ENCODE measurements at places on chromosomes 13 and 19. TPM values are rescaled to one million over a fixed set of nuclear protein-coding genes. Genes with fewer than 3 reads are reported as not detected.

GRCh38 chr13:69769608-69770007, 338.0 kb upstream of the ATXN8OS start:
- DNase-seq: no peak

DNA sequence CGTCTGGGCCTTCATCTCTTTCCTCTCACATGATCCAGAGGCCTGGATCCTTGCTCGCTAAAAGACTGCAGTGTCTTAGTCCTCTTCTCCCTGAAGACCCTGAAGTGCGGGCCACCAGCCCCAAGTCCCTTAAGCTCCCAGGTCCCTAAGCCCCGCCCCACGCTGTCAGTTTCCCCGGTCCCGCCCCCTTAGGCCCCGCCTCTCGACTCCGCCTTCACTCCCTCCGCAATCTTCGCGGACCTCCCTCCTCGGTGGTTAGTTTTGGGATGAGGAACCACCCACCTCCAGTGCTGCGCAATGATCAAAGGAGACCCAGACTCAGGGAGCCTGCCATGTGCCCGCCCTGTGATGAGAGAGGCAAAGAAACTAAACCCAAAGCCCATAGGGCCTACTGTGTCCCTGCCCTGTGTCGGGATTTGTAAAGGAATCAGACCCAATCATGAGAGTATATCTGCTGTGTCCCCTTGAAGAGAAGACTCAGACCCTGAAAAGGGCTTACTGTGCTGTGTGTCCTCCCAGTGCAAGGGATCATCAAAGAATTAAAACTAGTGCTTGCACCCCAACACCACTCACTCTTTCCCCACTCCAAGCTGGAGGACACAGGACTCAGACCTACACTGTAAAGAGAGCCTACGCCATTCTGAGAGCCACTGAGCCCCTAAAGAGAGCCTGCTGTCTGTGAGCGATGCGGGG, 3.0 kb upstream of the COX6B1 start:
- peak; percentile 85 for DNase-seq

GRCh38 chr13:107716241-107716640, 499.1 kb downstream of the LIG4 start:
- no peak for DNase-seq

- no peak for DNase-seq
Observed at GRCh38 chr13:93328943-93329342, 102.3 kb downstream of the GPC6 start.

DNA sequence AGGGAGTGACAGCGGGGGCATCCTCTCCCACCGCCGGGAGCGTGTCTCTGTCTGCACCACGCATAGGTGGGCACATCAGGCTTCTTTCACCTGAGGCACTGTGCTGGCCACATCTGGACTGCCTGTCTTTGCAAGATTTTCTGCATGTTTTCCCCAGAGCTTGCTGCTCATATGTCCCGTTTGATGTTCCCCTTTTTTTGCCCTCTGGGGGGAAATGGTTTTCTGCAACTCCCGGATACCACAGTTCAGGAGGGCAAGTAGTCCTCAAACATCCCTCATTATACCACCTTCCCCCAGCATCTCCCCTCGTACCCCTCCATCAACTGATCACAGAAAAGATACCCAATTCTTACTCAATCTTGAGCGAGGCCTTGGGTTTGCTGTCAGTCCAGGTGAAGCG, 168.0 kb downstream of the PAN3 start:
- no peak for DNase-seq

- no peak for DNase-seq
Observed at GRCh38 chr13:78569029-78569428, 34.3 kb downstream of the POU4F1 start.

GRCh38 chr13:21011378-21011777, 50.0 kb downstream of the LATS2 start:
- no peak for DNase-seq

DNA sequence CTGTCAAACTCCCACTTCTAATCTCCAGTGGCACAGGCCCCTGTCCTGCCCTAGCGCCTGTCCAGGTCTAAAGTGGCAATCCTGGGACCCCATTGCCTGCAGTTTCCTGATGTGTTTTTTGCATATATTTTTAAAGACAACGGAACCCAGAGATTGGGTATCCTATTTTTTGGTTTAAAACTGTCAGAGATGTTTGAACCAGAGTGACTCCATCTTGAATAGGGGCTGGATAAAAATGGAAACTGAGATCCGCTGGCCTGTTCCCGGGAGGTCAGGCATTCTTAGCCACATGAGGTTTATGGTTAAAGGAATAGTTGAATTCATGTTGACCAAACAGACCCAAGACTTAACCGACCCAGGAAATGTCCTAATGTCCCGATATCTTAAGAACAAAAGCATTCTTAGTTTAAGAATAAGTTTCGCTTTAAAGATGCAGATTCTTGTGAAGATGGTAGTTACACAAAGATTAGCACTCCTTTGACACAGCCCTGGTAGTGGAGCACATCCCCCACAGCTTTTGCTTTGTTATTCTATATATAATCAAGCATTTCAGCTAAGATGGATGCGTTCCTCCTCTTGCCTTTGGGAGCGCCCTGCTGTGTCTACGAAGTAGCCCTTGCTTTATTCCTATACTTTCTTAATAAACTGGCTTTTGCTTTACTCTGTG, 332.1 kb downstream of the UQCRFS1 start:
- DNase-seq: no peak

GRCh38 chr13:75196147-75196837, 285.7 kb downstream of the TBC1D4 start:
- peak; percentile 89 for DNase-seq

HSPB6 gene
- 0.76 TPM for polyA plus RNA-seq

ANKRD24 gene
- 3.5 TPM for polyA plus RNA-seq

APBA3 gene
- polyA plus RNA-seq: 34.3 TPM

Measured in cardiac muscle cell (in vitro differentiated cells and primary cell).